ENCODE measurements at places on chromosomes 13 and 19.

GRCh38 chr13:70950664-70951063 lies 842.4 kb upstream of the KLHL1 start:
- no peak for DNase-seq

GRCh38 chr19:10227026-10227971 lies 3.8 kb downstream of the S1PR2 start:
- DNase-seq, result no peak

GRCh38 chr19:11355160-11356073 lies at the start of gene PLPPR2:
TSS of gene PLPPR2 (plus strand) at chr19:11355432. CDS start at chr19:11357674, 2,242 bp downstream.
- peak; percentile 56 for DNase-seq

- DNase-seq, result no peak
Observed at GRCh38 chr13:113560645-113561416, 23.7 kb upstream of the TFDP1 start.

DNA sequence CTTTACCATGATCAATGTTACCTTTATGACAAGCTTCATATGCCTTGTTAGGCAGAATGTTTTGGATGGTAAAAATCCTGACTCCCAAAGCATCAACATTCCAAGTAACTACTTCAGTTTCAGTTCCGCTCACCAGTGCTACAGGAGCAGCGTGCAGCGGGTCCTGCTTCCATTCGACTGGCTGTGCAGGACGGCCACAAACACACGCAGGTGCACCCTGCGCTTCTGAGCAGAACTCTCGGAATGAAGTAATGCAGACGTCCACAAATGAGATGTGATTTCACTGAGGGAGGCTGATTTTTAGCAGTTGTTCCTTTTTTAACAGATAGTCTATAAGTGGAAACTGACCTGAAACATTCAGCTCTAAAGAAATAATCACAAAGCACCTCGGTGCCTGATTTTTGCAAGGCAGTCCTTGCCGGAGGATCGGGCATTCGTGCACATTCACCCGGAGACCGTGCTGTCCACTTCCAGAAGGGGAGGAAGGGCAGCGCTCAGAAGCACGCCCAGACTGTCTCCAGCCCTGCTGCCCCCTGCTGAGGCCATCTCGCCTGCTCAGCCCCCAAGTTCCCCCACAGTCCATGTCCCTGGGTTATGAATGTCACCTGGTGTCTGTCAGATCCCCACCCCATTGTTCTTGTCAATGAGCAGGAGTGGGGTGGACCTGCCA lies 85.8 kb downstream of the RAB20 start:
- no peak for DNase-seq

GRCh38 chr13:79810669-79811068 lies 329.7 kb downstream of the NDFIP2 start:
- no peak for DNase-seq

GRCh38 chr19:1081301-1082164 lies 13.6 kb downstream of the POLR2E start:
- no peak for DNase-seq

- no peak for DNase-seq
Observed at GRCh38 chr13:102687520-102687919, 7.3 kb downstream of the METTL21C start.

DNA sequence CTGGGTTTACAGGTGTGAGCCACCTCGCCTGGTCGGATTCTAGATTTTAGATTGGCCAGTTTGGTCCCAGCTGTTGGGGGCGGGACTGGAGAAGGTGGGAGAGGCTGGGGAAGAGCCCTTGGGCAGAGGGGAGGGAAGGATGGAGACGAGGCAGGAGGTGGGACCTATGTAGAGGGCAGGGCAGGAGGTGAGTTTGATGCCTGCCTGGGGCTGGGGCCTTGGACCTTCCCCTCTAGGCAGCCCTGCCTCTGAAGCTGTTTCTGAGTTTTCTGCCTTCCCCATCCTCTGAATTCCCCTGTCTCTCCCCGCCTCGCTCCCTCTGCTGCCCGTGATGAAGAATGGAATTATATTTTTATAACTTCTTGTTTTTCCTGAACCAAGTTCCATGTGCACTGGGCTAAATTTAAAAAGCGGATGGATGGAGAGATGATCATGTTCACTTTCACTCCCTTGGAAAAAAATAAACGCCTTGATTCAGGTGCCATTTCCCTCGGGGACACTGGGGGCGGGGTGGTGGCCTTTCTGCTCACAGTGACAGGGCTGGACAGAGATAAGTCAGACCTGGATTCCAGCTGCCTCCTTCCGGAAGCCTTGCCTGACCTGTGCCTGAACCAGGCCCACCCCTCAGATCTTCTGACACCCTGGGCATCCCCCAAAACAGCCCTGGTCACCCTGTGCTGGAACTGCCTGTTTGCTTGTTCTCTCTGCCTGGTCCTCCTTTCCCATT lies 16.5 kb upstream of the TNFAIP8L1 start:
- DNase-seq, result no peak

DNA sequence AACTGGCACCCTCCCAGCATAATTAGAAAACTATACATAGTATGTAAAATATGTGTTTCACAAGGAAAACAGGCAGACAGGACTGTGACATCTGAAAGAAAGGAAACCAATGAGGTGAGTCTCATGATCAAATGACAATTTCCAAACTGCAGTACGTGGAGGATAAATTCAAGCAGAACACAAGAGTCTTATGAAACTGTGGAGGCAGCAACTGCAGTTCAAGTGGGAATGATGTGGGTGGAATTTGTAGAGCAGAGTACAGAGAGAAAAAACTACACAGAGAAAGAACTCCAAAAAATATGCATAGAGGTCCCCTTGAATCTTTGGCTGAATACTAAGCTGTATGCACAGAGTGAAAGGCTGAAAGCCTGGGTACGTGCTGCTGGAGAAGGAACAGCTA lies 9.7 kb downstream of the SIGLEC6 start:
- no peak for DNase-seq

- DNase-seq, result no peak
Observed at GRCh38 chr19:932648-933552, 7.1 kb downstream of the ARID3A start.

DNA sequence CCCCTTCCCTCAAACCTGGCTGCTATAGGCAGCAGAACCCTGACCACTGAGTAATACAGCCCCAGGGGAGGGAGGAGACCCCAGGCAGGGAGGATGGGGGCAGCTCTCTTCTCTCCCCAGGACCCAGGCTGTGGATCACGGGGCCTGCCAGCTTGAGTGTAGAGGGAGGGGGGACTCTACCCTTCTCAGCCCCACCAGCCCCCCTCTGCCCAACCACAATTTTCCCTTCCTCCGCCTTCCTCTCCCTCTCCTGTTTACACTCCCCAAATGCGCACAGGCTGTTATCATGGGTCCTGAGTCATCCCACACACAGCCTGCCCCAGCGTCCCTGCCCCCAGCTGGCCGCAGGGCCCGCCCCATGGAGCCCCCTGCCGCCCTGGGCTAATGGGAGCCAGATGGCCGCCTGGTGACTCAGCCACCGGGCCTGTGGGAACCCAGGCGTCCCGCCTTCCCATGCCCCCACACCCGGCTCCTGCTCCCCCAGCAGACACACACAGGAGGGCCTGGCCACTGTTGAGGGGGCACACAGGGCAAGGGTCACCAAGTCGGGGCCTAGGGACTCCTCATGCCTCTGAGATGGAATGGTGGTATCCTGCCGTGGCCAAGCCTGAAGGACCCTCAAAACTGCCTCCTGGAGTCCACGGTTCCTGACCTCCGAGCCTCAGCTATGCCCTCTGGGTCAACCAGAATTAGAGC lies 13.6 kb downstream of the CCDC97 start:
- no peak for DNase-seq

DNA sequence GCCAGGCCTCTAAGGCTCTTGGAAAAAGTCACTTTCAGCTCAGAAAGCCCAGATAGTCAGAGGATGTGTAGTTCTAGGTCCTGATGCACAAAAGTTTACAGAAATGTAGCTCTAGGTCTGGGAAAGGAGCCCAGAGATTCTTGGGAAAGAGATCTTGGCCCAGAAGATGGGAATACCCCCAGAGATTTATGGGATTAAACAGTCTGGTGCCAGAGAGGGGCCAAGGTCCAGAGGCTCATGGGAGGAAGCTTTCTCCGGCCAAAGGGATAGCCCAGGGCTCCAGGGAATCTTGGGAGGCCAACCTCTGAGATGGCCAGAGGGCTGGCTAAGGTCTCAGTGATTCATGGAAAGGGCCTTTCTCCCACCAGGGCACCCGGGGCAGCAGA lies 15.2 kb downstream of the BCAT2 start:
- no peak for DNase-seq

DNA sequence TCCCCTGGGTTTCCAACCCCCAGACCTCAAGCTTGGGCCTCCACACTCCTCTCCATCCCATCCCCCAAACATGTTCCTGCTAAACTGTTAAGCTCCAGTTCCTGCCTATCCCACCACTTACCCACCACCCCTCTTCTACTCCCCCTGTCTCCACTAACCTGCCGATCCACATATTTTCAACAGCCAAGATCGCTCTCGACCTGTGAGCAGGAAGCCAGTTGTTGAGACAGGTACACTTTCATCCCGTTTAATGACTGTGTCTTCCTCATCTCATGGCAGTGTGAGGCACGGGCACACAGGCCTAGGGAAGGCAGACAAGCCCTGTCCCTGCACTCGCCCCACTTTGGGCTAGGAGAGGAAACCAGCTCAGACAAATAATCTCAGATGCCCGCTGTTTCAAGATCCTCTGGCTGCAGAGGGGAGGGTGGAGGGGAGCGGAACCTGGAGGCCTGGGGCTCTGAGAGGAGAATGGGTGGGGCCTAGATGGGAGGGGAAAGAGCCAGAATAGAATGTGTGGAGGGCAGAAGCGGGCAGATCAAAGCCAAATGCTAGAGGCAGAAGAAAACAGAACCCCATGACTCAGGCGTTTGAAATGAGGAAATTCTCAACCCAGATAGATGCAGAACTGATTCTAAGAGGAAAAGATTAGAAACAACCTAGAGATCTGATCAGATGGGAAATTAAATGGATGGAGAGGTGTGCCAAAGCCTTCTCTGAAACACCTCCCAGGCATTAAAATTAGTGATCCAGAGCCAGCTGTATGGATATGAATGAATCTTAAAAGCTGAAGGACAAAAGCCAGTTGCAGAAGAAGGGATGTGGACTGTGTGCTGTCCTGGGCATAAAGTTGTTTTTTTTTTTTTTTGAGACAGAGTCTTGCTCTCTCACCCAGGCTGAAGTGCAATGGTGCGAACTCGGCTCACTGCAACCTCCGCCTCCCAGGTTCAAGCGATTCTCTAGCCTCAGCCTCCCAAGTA lies 16.9 kb upstream of the CYP2S1 start:
- no peak for DNase-seq

GRCh38 chr19:6744381-6745301 lies 5.2 kb downstream of the TRIP10 start:
- no peak for DNase-seq

DNA sequence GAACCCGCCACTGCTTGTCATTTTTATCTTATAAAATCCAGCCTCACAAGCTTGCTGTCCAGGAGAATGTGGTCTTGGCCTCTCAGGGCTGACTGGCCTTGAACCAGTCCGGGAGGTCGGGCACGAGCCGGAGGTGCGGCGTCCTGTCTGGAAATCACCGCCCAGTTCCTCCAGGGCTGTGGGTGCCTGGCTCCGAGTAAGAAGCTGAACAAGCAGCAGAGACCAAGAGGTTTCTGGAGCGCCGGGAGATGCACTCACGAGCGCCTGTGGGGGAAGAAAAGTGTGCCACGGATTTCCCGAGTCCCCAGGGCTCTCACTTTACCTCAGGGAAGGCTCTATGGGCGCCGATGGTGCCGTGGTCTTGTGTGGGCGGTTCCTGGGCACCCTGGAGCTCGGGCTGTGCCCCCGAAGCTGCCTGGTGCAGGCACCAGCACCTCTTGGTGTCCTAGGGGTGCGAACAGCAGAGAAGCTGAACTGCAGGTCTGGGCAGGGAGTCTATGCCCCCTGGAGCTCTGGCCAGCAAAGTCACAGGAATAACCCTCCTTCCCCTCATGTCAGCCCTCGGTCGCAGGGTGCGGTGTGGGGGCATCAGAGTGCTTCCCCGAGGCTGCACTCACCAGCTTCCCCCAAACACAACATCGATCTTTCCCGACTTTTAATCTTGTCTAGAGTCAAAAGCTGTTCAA lies 50.0 kb downstream of the GAS6 start:
- DNase-seq, result no peak

Data from stimulated activated CD8-positive, alpha-beta memory T cell treated with anti-CD3 and anti-CD28 coated beads, Interleukin-7, amount 100 ng/mL, for 1 hour (primary cell).